ENCODE measurements at places on chromosomes 3 and 15.

- DNase-seq = no peak
Measured at GRCh38 chr15:90126022-90126421, 23.8 kb upstream of the IDH2 start.

GRCh38 chr3:194503081-194503531 is 16.3 kb upstream of the ATP13A3 start:
- no peak for DNase-seq

DNA sequence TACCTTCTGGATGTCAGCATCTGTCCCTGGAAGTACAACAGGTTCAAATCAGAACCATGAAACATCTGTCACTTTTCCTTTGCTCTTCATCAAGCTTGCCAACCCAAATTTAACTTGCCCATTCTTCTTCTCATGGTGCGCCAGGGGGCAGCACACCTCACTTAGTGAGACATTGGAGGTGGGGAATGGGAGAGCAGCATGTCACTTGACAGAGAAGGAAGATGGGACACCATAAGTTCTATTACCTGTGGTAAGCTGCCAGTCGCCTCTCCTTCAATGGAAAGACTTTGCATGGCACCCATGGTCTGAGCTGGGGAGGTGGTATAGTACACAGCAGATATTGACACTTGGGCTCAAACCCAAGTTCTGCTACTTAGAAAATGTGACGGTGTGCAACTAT is 2.9 kb downstream of the SCN5A start:
- peak; percentile 5 for DNase-seq

DNA sequence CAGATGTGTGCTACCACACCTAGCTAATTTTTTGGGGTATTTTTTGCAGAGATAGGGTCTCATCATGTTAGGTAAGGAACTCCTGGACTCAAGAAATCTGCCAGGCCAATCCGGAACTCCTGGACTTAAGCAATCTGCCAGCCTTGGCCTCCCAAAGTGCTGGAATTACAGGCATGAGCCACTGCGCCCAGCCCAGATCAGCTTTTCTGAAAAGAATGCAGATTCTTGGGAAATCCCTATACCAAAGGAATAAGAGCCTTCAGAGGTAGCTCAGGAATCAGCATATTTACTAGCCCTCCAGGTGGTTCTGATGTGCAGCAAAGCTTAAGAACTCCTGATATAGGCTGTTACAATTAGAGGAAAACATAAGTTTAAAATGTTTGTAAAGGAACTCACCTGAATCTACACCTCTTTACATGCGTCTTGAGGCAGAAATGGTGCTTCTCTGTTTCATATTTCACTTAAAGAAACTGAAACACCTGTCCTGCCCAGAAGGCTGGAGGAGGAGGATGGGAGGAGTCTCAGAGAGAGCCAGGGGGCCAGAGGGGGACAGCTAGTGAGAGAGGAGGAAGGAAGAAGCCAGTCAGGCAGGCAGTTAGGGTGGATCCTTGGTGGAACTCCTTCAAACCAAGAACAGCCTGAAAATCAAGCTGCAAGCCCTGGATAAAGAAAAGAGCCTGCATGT is at the start of gene XCR1:
XCR1 (minus strand) TSS at position 463 of the 685 bp plus-strand sequence. CDS start 5,536 bp downstream, outside the sequence.
- DNase-seq = no peak

DNA sequence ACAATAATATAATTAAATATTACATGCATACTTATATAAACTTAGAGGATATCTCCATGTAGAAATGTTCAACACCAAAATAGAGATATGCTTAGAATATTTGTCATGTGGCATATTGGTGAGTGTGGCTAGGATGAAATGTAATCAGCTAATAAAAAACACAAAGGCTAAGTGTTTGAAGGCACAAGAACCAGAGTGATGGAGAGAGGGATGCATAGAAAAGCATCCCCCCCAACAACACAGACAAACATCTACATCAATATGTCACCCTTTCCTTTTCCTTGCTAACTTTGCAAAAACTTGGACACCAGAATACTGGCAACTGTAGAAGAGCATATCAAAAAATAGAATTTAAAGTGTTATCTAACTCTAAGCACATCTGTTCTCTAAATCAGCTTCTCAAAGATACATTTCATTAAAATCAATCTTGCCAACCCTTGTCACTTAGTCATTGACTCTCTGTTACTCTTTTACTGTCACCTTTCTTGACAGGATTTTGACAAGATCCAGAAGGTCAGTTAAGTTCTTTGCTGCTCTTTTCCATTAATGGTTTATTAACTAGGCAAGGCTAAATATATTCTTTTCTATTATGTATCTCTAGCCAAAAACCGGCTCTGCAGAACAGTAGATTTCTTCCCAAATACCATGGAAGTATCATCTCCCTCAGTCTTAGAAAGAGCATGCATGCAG is 695.9 kb downstream of the OTOL1 start:
- no peak for DNase-seq

DNA sequence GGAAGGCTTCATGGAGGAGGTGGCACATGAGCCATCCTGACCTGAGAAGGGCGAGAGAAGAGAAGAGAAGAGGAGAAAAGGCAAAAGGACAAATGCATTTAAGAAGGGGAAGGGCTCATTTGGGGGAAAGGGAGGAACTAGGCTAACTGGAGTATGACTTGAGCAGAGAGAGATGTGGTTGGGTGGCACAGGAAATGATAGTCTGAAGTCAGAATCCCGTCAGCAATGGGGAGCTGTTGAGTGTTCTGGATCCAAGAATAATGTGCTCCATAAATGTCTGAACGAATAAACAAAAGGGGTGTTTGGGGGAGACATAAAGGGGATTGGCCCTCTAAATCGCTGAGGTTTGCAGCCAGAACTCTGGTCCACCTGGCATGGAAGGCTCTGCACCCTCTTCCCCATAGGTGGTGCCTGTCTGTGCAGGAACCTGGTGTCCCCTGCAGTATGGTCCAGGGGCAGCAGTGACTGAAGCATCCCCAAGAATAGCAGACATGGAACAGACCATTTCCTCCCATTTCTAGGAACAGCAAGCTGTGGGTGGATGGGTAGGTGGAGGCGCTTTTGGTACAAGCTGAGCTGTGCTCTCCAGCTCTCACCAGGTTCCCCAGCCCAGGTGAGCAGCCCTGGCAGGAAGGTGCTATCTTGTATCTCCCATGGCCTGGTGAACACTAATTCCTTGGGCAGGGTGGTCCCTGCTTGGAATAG is 15.2 kb downstream of the CORO2B start:
- DNase-seq = no peak

GRCh38 chr15:38506997-38507396 is 53.1 kb downstream of the FAM98B start:
- DNase-seq = no peak
